ENCODE measurements at places on chromosomes 5 and 9. TPM values are rescaled to one million over a fixed set of nuclear protein-coding genes. Genes with fewer than 3 reads are reported as not detected.

HMCN2 gene
- total RNA-seq: 0.78 TPM

OSMR gene
- total RNA-seq: 22.4 TPM

PRR7 gene
- total RNA-seq: 0.78 TPM

TRAF2 gene
- total RNA-seq: 30.7 TPM

FBP1 gene
- 28.5 TPM for total RNA-seq

CDC20B gene
- not detected for total RNA-seq
